Spleen (tissue), 13 donors: ENCODE measurements at places on chromosomes 13 and 19.

GRCh38 chr13:66723576-66723975 is 506.6 kb downstream of the PCDH9 start:
- DNase-seq: no peak

GRCh38 chr19:38719761-38720558 is 24.3 kb downstream of the CAPN12 start:
- DNase-seq: no peak

GRCh38 chr13:99269627-99270241 is 11.6 kb upstream of the GPR18 start:
- no peak for DNase-seq

GRCh38 chr13:70407486-70407885 is 299.2 kb upstream of the KLHL1 start:
- no peak for DNase-seq

GRCh38 chr13:105255472-105255871 is 1280.0 kb downstream of the EFNB2 start:
- no peak for DNase-seq

- no peak for DNase-seq
Measured at GRCh38 chr13:33392794-33393405, 107.3 kb upstream of the STARD13 start.

DNA sequence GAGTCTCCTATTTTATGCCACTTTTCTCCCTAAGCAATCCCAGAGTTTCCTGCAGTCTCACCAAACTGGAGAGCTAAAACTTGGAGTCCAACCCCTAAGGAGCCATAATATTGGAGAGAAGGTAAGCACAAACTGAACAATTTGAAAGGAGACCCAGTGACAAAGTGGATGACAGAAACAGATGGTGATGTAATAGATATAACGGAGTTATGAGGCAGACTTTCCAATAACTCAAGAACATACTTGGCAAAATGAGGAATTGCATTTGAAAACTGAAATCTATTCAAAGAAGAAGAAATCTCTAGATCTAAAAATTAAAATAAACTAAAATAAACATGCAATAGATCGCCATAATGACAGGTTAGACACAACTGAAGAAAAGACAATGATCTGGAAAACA is 200.9 kb upstream of the MIR17HG start:
- no peak for DNase-seq

DNA sequence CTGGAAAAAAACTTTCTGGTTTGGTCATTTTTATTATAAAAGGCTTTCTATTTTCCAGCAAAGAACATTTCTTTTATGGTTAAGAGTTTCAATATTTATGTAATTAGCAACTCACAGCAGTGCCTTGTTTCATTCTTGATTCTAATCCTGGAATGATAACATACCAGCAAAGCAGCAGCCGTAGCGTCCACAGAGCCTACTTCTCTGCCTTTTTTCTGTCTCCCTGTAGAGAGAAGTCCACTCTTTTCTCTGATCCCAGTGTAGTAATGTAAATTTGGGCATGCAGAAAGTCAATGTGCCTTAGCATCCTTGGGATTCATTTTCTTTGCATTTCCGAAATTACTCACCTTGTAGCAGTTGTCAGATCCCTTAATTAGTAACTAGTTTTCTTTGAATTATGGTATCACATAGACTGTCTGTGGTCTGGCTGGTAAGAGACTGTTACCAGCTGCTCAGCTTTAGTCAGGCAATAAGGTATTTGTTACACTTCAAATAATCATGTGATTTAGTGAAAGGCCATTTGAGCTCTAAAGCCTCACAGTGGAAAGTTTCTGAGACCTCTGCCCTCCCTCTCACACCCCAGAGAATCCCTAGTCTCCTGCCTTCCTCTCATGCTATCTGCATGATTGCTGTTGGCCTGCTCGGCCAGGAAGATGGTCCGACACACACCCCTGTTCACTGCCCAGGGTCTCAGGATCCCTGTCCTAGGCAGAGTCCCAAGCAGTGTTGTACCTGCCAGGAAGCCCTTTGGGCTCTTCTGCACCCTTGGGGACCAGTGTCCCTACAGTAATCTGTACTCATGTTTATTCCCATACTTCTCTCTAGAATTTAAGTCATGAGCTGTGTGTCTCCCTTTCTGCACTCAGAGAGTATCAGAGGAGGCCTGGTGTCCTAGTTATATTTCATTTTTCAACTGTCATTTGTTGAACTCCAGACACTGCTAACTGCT is 86.3 kb downstream of the LRCH1 start:
- no peak for DNase-seq

DNA sequence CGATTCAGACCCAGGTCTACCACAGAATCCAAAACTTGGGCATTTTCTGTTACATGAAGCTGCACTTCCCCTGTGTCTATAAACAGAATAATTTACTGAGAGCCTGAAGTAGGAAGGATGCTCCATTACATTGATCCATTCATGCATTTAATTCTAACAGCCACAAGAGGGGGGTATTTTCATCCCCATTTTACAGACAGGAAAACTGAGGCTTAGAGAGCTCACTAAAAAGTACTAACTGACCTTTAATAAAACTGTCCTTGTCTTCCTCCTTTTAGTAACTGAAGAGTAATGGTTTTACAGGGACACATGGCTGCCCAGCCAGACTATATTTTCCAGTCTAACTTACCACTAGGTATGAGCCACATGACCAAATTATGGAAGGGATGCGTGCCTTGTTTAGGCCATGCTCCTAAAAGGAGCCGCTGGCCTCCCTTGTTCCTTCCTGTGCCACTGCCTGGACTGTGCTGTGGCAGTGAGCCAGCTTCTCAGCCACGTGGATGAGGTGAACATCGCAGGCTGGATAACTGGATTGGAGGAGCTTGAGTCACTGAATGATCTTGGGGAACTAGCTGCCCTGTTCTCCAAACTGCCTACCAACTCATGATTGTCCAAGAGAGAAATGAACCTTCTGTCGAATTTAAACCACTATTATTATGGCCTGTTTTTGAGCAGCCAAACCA is 108.3 kb downstream of the DOCK9 start:
- DNase-seq: no peak

DNA sequence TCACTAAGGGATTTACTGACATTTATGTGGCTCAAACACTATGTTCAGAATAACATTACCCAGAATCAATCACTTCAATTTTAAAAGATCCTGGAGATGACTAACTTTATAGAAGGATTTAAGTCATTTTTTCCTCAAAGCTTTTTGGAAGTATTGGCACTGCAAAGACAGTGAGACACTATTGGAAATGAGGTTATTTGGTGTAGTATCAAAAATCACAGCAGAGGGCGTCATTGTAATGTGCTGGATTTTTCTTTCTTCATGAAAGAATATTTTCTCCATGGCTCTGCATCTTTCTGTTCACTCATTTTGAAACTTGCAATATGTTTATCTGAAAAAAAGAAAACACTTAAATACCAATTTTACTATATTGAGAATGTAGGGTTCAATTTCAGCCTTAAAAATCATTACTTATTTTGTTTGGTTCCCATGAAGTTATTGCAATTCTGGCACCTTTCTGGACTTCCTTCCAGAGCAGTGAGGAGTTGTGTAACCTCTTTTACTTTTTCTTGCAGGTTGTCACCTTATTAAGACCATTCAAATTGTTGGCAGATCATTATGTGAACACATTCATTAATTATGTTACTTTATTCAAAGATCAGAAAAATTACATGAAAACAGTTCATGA is 3.7 kb upstream of the CSNK1A1L start:
- DNase-seq: no peak
